ENCODE measurements at places on chromosomes 13 and 19. TPM values are rescaled to one million over a fixed set of nuclear protein-coding genes. Genes with fewer than 3 reads are reported as not detected.

GRCh38 chr13:24688950-24689349, 8.7 kb downstream of the ATP12A start:
- H3K4me1 ChIP-seq: peaks cover 17% of the 10 kb centered on the region
- no peak overlapping the region for H3K27ac ChIP-seq
- H3K36me3 ChIP-seq: no peaks in the 10 kb centered on the region
- peaks cover 56% of the 10 kb centered on the region for H3K27me3 ChIP-seq
- no peak for DNase-seq
- H3K4me3 ChIP-seq: no peak overlapping the region

DNA sequence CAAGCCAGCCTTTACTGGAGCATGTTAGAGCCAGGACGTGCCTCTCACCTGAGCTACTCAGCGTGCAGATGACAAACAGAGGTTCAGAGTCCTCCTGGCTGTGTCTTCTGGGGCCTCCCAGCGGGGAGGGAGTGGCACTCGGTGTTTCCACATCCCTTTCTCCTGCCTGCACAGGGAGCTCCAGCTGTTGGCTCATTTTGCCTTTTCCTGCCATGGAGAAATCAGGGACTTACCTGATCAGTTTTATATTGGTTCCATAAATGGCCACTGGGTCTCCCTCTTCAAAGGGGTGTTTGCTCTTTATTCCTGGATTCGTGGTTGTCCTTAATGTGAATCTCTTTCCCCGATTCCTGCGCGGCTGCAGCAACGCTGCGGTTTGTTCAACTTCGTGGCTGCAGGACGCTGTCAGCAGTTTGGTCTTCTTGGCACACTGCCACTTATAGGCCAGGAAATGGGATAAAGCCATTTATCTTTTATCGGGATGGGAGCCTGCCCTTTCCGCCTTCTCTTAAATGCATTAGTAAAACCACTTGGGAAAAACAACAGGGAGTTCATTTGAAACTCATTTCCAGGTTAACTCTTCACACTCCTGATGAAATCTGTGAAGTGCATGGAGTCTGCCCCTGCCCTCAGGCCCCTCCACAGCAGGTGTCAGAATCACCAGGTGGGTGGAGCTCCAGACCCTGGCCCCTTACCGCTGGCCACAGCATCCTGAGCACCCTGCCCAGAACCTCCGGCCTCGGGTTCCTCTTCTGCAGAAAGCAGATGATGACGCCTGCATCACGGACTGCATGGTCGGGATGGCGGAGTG, 39.8 kb upstream of the MCF2L start:
- H3K36me3 ChIP-seq: no peaks in the 10 kb centered on the region
- no peak for DNase-seq
- H3K27ac ChIP-seq: no peak overlapping the region
- peaks cover 25% of the 10 kb centered on the region for H3K27me3 ChIP-seq
- H3K4me1 ChIP-seq: peaks cover 3% of the 10 kb centered on the region

DNA sequence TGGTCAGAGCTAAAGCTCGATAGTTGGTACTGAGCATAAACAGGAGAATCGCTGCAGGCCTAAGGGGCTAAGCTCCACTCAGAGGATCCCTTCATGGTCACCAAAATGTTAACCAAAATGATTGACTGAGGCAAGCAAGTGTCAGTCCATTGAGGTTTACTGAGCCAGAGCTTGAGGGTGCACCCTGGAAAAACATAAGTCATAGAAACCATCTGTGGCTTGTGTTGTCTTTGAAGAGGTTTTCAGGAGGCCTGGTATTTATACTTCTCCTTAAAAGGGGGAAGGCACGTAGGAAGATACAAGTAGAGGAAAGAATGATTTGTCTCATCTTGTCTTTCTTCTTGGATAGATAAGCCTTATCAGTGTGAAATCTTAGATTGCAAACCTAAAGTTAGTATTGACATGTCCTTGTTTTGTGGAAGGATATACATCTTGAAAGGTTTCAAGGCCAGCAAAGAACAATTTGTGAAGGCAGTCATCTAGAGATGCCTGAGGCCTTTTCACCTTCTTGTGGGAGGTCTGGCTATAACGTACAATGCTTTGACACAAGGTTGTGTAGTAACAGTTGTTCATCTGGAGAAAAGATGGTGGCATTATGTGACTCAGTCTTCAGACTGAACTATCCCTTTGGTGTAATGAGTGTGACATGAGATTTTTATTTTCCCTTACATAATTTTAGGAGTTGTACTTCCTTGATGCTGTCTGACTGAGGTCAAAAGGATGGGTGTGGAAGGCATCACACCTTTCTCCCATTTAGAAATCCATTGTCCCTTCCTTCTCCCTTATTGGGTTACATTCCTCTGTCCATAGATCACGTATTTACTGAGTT, 14.7 kb upstream of the CEACAM6 start:
- no peak overlapping the region for H3K4me3 ChIP-seq
- no peaks in the 10 kb centered on the region for H3K36me3 ChIP-seq
- peak overlapping the region; percentile 39 for H3K27ac ChIP-seq
- H3K4me1 ChIP-seq: peaks cover 20% of the 10 kb centered on the region

DNA sequence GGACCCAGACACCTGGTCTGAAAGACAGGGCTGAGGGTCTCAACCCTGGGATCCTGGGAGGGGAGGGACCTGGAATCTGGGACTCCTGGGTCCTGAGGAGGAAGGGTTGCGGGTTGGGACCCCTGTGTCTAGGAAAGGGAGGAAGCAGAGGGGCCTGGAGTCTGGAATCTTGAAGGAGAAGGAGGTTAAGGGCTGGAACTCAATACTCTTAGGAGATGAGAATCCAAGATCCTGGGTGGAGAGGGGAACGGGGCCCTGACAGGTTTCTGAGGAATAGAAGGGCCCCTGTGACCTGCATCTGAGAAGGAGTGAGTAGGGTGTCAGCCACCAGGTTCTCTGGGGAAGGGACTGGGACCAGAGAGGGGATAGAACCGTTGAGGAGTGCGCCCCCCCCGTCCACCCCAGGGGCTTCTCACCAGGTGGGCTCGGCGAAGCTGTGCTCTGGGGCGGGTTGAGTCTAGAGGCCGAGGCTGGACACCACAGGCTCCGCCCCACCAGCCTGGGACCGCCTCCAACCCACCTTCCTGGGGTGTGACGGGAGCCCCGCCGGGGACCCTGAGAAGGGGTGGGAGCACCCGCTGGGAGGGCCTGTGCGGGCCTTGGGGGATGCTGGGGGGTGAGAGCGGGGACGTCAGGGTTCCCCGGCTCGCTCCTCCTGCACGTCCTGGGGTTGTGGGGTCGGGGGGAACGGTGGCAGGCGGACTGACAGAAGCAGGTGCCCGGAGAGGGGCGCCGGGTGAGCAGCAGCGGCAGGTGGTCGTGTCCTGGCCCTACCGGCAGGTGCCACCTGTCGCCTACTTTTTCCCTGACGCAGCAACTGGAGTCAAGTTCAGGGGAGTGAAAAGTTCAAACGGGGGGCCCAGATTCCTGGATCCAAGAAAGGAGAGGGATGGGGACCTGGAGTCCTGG, at the start of gene MAMSTR:
MAMSTR (minus strand) TSS at position 463 of the 909 bp plus-strand sequence. CDS start 694 bp downstream, outside the sequence.
- peaks cover 9% of the 10 kb centered on the region for H3K4me1 ChIP-seq
- no peak for DNase-seq
- H3K27ac ChIP-seq: peak within 1 kb of the TSS; percentile 97
- H3K27me3 ChIP-seq: no peaks in the 10 kb centered on the region

Gene SKA3
- total RNA-seq: 39.6 TPM
